ENCODE measurements at places on chromosomes 12 and 14. TPM values are rescaled to one million over a fixed set of nuclear protein-coding genes. Genes with fewer than 3 reads are reported as not detected.

PLEKHD1 gene
- total RNA-seq = 0.14 TPM

ACSS3 gene
- 14.5 TPM for total RNA-seq

TSHR gene
- total RNA-seq = not detected

C12orf54 gene
- total RNA-seq = not detected

RNASE7 gene
- total RNA-seq = not detected

RPS6KL1 gene
- 14.1 TPM for total RNA-seq

KRT85 gene
- total RNA-seq = not detected

BCL2L14 gene
- 1.2 TPM for total RNA-seq

RND1 gene
- 6.1 TPM for total RNA-seq

Data from neural crest cell (in vitro differentiated cells).